ENCODE measurements at places on chromosomes 1 and 21. TPM values are rescaled to one million over a fixed set of nuclear protein-coding genes. Genes with fewer than 3 reads are reported as not detected.

The KIFAP3 gene
- total RNA-seq, result 18.0 TPM

The IVL gene
- total RNA-seq, result not detected

The HNRNPCL4 gene
- total RNA-seq, result not detected

The NEXN gene
- total RNA-seq, result 2.3 TPM

The SUSD4 gene
- not detected for total RNA-seq

The NEGR1 gene
- total RNA-seq, result 4.9 TPM

The DNAH14 gene
- 6.5 TPM for total RNA-seq

The TMEM234 gene
- 18.6 TPM for total RNA-seq

The SLC16A4 gene
- 1.4 TPM for total RNA-seq

The C8B gene
- not detected for total RNA-seq

The FCGR1A gene
- total RNA-seq, result not detected

The VCAM1 gene
- total RNA-seq, result 15.0 TPM
